ENCODE measurements at places on chromosomes 1 and 21.

DNA sequence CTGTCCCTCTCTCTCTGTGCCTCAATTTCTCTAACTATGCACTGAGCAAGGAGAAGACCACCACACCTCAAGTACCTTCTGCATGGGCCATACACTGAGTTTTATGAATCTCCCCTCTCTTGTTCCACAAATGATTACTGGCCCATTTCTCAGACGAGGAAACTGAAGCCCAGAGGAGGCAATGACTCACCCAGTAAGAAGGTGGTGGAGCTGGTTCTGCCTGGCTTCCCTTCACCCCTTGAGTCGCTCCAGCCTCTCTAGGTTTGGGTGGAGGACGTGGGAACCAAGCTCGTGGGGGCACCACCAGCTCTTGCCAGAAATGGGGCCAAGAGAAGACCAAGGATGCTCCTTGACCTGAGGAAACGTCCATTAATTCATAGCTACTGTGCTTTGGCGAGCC, 21.3 kb upstream of the RUNX3 start:
- DNase-seq: no peak

DNA sequence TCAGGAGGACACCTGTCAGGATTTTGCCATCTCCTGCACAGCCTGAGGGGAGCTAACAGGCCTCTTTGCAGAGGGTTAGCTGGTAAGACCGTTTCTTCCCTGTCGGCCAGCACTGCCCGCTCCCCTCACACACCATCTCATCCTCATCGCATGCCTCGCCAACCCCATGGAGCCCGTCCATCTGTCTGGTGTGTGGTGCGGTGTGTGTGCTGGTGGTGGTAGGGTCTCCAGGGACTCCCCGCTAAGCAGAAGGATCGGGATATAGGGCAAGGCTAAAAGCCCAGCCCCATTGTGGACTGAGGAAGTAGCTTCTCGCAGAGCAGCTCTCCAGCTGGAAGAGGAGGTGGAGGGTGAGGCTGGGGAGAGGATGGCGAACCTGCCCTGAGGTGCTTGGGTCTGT, 6.8 kb upstream of the SFN start:
- DNase-seq: no peak

GRCh38 chr1:89546934-89547562, 22.4 kb downstream of the LRRC8B start:
- no peak for DNase-seq

DNA sequence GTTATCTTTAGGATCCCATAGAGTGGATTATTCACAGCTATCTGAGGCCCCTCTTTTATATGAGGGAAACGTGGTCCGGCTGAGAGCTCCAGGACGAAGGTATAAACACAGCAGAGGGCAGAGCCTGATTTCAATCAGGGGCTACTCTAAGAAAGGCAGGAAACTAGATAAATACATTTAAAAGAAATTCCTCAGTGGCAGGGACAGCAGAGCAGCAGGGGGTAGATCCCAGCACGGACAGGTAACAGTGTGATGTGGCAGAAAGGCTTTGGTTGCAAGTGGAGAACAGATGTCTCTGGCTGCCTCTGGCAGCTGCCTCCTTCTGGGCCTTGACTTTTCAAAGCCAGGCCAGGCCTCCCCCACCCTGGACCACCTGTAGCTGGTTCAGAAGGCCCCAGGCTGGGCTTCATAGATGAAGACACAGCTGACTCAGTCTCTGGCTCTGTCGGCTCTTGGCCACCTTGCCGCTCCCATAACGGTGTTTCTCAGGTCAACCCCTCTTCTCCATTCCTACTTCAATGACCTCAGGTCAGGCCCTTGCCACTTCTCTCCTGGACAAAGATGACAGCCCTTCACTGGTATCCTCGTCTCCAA, 43.8 kb downstream of the FAM78B start:
- no peak for DNase-seq

GRCh38 chr1:114150016-114150415, 3.7 kb downstream of the SYT6 start:
- no peak for DNase-seq

GRCh38 chr21:39097335-39097861, 85.9 kb downstream of the PSMG1 start:
- no peak for DNase-seq

- no peak for DNase-seq
Measured at GRCh38 chr1:174971902-174972301, 27.8 kb upstream of the CACYBP start.

DNA sequence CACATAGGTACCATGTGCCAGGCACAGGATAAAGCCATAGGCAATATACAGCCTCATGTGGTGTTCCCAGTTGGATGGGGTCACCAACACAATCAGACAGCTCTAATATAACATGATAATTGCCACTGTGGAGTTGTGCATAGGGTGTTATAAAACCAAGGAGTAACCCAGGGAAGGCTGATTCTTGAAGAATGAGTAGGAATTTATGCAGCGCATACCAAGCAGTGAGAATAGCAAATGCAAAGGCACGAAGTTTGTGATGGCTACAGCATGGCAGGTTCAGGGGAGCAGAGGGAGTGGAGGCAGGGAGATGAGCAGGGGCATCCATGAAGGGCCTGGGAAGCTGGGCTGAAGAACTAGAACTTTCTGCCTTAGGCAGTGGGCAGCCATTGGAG, 20.4 kb upstream of the SLC2A1 start:
- DNase-seq: no peak

GRCh38 chr1:230243146-230243545, 176.1 kb downstream of the GALNT2 start:
- no peak for DNase-seq

Data from activated CD4-positive, alpha-beta T cell treated with anti-CD3 and anti-CD28 coated beads, Interleukin-2, amount 50 U/mL, for 4 hours (primary cell).